HFFc6 (cell line): ENCODE measurements at places on chromosomes 7 and 10. TPM values are rescaled to one million over a fixed set of nuclear protein-coding genes. Genes with fewer than 3 reads are reported as not detected.
A peak's percentile ranks its signal among the peaks of the same experiment; 100 is the strongest.

TAS2R60 gene
- not detected in 3 replicates for total RNA-seq

TMEM130 gene
- total RNA-seq, result 7.1 to 13.1 TPM (median 12.7 TPM) in 3 replicates

- DNase-seq, result no peak
Measured at GRCh38 chr10:26714415-26715136, 17.1 kb downstream of the PDSS1 start.

GNG11 gene
- total RNA-seq, result 28.1 to 30.9 TPM (median 29.0 TPM) in 3 replicates

DNA sequence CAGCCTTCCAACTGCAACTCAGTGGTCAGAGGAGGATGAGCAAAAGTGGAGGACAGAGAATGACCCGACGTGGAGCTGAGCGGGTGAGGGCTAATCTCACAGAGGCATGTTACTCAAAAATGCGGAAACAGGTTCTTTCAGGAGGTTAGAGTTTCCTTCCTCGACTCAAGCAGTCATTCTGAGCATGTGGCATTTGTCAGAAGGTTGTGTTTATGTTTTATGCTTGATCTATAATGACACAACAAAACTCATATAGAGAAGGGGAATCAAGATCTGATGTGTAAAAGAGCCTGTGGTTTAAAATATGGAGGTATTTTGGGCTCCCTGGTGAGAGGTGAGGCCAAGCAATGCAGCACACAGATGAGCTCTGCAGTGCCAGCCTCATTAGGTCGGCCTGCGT is 311.4 kb downstream of the ADARB2 start:
- DNase-seq, result no peak

DNA sequence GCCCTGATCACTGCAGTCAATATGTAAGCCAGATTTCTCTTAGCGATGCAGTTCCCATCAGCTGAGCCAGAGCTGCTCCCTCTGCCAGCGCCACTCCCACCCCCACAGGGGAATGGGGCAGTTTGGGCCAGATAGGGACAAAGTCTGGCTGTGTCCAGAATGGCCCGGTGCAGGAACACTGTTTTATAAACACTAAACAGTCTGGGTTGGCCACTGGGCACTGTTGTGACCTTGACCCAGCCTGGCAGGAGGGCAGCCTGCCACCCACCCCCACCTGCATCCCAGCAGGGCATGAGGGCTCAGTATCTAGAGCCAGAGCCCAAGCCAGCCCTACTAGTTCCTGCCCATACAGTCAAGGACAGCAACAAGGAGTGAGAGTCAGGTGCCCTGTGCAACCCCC is 1.3 kb downstream of the OGDHL start:
- no peak for DNase-seq

- no peak for DNase-seq
Measured at GRCh38 chr7:102253066-102253972, 33.3 kb upstream of the SH2B2 start.

TET1 gene
- 2.0 to 2.7 TPM (median 2.2 TPM) in 3 replicates for total RNA-seq

DNA sequence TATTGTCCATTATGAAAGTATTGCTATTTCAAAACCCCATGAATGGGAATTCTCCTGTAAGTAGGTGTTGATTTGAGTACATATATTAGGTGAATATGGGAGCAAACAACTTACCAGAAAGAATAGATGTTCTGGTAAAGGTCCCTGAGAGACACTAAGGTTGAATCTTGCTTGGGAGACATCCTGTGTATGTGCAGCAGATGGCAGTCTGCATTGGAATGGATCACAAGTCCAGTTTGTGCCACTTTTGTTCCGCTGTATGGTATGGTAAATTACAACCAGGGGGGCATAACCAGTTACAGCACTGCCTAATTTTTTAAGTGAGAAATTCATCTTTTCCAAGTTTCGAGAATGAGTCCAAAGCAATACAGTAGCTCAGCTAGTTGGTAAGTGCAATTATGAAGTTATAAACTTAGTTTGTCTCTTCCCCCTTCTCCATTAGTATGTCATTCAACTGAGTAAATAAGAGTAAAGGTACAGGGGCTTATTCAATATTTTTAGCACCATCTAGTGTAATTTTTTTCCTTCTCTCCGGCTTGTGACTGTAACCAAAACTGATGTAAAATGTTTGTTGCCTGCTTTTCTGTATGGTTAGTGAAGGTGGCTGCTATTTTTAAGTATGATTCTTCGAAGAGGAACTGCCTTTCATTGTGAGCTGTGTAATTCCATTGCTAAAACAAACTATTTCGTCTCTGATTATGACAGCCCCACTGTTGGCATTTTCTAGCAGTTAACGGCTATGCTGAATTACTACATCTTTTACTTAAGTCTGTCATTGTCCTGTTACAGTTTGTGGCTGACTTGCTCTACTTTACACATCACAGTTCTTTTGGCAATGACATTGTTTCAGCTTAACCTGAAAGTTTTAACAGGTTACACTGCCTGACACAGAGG is 2.8 kb downstream of the MCU start:
- peak; percentile 56 for DNase-seq

DNA sequence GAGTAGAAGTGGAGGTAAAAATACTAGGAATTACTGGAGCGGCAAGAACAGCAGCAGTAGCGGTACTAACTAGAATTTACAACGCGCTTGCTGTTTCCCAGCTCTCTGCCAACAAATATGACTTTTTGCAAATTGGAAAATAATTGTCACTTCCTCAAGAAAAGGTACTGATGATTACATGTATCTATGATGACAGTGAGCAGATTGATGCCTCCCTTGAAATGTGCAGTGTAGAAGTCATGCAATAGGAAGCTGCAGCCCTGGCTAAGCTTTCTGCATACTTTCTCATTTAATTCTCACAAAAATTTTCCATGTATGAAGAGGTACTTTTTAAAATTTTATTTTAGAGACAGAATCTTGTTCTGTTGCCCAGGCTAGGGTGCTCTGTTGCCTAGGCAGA is 49.9 kb downstream of the ANK3 start:
- DNase-seq, result no peak

TBC1D12 gene
- 5.3 to 7.1 TPM (median 6.6 TPM) in 3 replicates for total RNA-seq

DNA sequence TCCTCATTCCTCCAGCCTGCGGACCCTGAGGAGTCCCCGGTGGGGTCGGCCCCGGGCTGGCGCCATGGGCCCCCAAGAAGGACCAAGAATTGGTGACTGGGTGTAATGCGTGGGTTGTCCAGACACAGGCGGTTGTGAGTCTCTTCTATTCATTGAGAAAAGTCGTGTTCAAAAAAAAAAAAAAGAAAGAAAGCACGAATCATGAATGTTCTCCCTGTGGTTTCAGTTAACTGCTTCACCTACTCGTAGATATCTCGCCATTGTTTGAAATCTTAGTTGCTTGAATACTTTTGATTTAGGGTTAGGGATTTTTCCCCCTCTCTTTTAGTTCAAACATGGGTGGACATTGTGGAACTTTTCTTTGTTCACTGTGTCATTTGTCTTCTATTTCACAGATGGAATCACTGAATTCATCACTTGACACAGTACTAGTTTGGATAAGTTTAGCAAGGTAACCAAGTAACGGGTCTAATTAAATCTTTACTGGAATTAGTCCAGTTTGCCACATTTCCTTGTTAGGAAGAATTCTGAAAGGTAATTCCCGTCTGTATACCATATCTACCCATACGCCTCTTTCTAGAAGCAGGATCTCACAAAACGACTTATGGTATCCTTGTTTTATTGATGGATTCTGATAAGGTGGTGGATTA is 775 bp downstream of the STARD3NL start:
- DNase-seq, result peak; percentile 35

DNA sequence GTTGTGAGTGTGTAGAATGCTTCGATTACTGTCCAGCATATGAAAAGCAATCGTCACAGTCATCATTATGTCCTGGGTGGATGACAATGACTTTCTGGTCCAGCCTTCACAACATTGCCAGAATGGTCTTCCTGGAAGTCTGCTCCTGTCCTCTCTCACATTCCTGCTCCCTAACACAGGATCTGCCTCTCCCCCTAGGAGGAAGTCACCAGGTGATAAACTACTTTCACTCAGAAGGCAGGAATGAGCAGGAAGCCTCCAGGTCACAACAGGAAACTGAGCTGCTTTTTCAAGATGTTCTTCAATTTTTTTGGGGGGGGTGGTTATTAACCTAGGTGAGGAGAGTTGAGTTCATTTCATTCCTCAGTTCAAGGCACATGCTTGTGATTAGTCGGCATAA is 13.6 kb upstream of the GPNMB start:
- no peak for DNase-seq

- DNase-seq, result peak; percentile 54
Measured at GRCh38 chr10:78830062-78830975, 238.4 kb upstream of the ZMIZ1 start.
